ENCODE measurements at places on chromosomes 11 and 22.

DNA sequence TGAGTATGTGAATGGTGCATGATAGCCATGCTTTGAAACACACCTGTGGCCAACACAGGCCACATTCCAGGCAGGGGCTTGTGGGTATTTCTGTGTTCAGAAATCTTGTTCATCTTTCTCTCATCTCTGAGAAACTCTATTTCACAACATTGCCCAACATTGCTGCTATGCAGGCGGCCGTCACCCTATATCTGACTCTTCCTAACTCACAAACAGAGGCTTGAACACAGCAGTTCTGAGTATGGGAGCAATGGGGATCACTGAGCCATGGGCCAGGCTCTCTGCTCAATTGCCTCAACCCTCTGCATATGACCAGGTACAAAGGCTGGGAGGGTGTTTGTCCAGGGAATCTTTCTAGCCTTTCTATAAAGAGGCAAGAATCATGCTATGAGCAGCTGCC lies 259.9 kb downstream of the BUD13 start:
- no peak for DNase-seq

DNA sequence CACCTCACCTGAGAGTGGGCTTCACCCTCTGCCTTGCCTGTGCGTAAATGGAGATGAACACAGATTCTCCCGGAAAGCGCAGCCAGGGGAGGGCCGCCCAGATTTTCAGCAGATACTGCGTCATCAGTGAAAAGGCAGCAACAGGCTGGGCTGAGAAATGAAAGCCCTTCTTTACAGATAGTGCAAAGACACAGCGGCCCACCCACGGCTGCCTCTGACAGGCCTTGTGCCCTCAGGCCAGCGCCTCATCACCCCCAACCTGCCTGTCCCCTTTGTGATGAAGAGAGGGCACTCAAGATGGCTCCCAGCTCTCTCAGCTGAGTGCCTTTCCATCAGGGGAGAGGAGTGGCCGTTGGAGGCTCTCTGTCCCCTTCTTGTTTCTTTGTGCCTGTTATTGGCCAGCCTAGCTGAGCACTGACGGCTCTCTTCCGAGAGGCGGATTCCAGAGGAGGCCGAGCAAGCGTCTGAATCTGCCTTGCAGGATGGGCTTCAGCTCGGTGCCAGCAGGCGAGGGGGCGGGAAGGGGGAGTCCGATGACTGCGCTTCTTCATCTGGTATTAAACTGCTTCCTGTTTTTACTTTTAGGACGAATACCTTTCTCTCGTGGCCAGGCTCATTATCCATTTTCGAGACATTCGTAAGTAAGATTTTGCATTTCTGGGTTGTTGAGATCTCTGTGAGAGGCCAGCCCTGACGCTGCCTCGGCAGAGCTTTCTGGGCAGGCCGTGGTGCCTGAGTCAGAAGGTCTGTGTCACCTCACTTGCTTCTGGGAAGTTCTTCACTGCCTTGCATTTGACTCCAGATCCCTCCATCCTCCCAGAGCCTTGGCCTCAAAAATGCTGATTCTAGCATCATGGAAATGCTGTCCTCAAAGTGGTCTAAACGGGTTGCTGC lies 43.7 kb downstream of the MED15 start:
- no peak for DNase-seq

GRCh38 chr22:40707154-40707553 lies 27.9 kb downstream of the MCHR1 start:
- no peak for DNase-seq

- no peak for DNase-seq
Observed at GRCh38 chr11:103970701-103971249, 65.7 kb upstream of the DDI1 start.

- DNase-seq, result no peak
Observed at GRCh38 chr11:121793291-121793690, 322.7 kb downstream of the BLID start.

DNA sequence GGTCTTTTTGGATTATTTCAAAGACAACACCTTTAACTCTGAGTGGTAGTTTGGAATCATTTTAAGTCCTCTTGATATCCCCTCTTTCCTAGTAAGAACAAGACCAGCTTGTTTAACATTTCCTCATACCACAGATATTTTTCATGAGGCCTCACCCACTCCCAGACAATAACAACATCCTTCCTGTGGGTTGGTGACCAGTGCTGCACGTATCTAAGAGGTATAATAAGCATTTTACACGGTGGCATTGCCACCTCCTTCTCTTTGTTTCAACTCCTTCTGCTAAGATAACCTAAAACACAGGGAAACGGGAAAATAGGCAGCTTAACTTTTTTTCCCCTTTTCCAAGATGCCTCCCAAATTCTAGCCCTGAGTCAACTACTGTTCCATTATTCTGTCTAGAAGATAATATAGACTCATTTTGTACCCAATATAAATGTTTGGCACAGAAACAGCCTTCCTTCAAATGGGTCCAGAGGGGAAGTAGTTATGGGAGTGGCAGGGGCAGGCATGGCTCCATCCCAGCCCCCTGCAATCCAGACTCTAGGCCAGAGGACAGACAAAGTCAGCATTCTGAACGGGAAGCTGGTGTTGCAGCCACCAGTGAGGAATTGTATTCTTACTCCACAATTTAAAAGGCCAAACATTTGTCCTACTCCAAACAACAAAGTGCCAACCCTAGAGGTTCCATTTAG lies 28.5 kb downstream of the MAML2 start:
- DNase-seq, result no peak
